T-helper 1 cell (primary cell): ENCODE measurements at places on chromosomes 6 and 20.

GRCh38 chr6:161271343-161272030, 2.4 kb downstream of the AGPAT4 start:
- DNase-seq = no peak

DNA sequence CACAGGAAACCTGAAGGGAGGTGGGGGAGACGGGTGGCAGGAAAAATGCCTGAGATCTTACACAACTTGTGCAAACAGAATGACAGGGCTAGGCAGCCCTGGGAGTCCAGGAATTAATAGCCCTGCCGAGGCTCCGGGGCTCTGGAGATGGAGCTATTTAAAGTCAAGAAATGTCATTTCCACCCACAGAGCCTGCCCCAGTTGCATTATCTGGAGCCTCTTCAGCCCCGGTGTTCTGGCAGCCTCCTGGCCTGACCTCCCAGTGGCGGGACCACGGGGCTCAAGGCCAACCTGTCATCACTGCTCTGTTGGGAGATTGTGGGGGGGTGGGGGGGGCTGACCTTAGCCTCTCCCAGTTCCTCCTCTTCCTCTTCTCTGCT, 28.5 kb upstream of the SCUBE3 start:
- no peak for DNase-seq

GRCh38 chr6:160226118-160226591, 32.5 kb downstream of the SLC22A2 start:
- no peak for DNase-seq

DNA sequence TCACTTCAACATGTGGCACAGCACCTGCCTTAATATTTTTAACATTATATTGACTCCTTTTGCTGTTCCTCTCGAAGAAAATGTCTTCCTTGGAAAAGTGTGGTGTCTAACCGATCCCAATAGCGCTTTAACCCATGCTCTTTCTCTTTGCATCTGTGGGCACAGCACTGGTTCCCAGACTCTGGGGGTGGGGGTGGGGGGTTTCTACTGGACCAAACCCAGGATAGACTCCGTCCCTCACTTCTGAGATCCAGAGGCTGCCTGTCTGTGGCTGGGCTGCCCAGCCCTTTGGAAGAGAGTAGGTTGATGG, 3.9 kb upstream of the ZNF292 start:
- no peak for DNase-seq

GRCh38 chr6:170134471-170135440, 156.1 kb downstream of the DLL1 start:
- DNase-seq = no peak

GRCh38 chr20:36777167-36777566, 3.6 kb upstream of the DSN1 start:
- DNase-seq = no peak

DNA sequence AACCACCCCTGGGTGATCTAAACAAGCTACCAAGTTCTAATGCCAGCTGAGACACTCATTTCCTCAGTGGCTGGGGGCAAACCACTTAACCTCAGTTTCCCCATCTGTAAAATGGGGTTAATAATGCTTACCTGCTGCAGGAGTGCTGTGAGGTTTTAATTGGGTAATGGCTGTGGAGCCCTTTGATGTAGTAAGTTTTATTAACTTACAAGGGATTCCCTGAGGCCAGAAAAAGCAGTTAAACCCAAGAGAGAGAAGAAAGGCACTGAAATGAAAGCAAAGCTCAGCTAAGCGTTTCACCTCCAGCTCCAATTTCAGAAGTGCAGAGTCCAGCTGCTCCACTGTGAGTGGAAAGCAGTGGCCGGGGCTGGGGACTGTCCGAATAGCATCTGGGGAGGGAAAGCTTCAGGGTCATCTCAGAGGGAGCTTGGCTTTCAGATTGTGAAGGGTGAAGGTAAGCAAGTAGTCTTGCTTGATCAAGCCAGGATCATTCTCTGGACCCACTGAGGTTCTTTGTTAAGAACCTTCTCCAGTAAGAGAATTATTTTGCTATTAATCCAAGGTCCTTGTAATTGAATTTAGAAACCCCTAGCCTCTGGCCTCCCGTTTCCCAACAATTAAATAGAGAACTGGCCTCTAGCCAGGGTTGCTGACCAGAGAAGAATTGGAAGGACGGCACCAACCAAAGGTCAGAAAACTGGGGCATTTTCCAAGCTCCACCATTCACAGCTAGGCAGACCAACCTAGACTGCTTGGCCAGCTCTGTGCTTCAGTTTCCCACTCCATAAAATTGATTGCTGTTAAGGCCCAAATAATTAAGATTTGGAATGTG, 20.9 kb upstream of the TCP11 start:
- DNase-seq = no peak

DNA sequence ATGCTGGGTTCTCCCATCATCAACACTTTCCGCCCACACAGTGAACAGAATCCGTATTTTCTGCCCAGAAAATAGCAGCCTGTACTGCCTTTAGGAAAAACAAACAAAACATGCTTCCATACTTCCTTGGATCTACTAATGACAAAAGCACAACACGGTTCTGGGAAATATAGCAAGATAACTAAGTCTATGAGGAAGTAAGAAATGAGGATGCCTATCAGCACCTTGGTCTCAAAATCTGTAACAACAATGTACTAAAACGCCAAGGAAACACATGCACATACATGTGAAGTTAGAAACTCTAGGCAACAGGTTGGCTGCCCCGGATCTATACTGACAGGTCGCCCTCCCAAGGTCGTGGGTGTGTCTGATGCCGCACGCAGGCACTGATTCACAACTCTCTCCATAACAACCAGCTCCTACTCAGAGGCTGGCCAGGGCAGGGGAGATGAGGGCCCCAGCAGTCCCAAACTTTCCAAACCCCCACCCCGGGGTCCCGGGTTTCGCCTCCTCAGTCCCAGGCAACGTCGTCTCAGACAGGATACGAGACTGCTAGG, 710 bp downstream of the BTBD9 start:
- DNase-seq = peak; percentile 53

DNA sequence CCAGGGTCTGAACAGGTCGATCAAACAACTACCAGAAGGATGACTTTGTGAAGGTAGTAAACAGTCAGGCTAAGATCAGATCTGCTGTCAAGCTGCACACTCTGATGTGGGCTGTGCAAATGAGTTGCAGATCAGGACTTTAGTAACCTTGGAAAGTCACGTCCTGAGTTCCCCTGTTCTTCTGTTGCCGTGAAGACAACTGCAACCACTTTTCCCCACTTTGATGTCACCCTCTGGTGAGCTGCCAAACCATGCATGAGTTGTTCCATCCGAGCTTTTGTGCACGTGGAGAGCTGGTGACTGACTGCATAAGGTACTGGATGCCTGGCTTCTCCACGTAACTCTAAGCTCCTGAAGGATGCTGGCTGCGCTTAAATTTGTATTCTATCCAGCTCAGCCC, 111.0 kb downstream of the CD83 start:
- DNase-seq = no peak

DNA sequence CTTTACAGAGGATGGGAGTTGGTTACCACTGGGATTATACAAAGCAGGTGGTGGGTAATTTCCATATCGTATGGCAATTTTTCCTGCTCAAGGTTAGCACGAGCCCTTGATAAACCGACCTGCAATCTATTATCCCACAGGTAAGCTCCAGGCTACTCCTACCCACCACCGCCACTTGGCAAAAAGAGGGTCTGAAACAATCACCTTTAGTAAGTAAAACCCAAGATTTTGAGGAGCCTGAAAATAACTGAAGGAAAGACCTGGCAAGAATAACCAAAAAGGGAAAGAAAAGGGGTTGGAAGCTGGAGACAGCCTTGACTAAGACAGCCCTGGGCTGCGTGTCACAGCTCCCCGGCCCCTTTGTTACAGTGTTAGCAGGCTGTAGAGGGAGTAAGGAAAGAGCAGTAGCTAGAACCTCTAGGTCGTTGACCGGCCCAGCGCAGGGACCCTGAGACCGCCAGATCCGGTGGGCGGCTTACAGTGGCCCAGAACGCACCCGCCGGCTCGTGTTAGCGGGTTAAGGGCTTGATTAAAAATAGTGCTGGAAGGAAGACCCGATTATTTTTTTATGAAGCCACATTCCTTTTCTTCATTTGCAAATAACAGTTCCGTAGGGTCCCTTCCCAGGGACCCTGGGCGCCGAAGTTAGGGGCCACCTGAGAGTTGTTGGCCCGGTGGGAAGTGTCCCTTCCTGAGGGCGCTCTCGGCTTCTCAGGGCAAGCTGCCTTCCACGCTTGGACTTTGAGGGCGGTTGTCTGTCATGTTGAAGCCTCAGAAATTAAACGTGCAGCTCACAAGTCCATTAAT, 30.5 kb downstream of the TFAP2B start:
- no peak for DNase-seq

GRCh38 chr6:108564178-108564577, 3.5 kb downstream of the FOXO3 start:
- no peak for DNase-seq

DNA sequence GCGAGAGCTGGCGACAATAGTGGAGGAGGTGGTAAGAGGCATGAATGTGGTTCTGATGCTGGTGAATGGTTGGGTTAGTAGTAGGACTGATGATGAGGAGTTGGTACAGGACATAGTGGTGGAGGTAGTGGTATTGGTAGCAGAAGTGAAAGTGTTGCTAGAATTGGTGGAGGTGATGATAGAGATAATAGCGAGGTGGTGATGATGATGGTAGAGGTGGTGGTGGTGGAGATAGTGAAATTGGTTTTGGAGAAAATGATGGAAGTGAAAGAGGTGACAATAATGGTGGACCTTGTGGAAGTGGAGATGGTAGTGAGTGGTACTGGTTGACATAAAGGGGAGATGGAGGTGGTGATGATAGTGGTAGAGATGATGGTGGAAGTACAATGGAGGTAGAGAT, 360.2 kb upstream of the JAG1 start:
- no peak for DNase-seq

DNA sequence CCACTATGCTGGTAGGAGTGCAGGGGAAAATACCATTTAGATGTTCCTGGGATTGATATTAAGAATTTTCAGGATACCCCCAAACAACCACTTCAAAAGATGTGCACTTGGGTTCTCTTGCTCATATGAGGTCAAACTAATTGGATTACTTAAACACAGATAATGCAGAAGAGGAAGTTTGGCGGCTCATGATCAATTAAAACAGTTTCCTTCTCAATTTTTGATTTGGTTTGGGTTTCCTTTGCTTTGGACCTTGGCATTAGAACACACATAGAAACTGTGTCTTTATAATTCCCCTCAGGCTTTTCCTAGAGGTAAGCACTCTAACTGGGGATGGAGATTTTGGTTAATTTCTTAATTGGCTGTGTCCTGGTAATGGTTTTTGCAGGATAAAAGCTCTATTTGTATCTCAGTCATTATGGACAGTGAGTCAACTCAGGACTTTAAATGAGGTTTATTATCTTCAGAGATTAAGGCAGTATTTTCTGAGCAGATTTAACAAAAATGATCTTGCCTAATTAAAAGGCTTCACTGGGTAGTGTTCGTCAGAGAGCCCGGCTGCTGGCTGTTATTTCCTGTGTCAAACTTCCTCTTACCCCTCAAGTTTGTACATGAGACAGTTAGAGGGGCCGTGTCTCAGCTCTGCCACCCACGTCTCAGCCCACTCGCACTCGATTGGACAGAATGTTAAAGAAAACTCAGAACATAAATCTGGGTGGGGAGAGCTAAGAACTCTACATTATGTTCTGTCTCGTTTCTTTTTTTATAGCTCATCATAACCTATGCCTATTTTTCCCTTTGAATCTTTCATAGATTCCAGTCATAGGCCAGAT, 50.3 kb upstream of the PREP start:
- no peak for DNase-seq

- no peak for DNase-seq
Measured at GRCh38 chr6:150352321-150353296, 16.2 kb upstream of the IYD start.

- DNase-seq = no peak
Measured at GRCh38 chr20:54137115-54137514, 36.7 kb downstream of the CYP24A1 start.

- DNase-seq = no peak
Measured at GRCh38 chr20:3733119-3733995, 872 bp downstream of the HSPA12B start.

DNA sequence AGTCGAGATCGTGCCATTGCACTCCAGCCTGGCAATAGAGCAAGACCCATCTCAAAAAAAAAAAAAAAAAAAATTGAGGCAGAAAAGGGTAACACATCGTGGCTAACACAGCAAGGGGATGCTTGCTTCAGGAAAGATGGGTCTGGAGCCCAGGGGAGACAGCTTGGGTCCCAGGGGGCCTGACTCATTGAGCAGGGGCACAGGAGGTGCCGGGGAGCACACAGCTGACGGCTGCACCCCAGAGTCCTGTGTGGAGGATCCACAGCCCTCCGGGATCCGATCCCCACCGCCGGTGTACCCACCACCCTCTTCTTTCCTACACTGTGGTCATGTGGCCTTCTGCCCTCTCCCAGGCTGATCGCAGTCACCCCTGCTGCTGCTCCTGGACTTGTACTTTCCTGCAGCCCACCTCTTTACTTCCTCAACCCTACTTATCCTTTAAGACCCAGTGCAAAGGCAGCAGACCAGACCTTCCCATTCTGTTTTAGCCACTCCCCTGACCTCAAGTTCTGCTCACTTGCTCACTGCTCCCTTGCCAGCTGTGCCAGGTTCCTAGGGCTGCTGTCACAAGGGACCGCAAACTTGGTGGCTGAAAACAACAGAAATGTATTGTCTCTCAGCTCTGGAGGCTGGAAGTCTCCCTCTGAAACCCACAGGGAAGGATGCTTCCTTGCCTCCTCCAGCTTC, 17.6 kb upstream of the EZR start:
- DNase-seq = no peak

GRCh38 chr20:24296477-24297261, 172.8 kb upstream of the SYNDIG1 start:
- DNase-seq = no peak

- no peak for DNase-seq
Measured at GRCh38 chr20:58059260-58059544, 169.3 kb downstream of the ANKRD60 start.

DNA sequence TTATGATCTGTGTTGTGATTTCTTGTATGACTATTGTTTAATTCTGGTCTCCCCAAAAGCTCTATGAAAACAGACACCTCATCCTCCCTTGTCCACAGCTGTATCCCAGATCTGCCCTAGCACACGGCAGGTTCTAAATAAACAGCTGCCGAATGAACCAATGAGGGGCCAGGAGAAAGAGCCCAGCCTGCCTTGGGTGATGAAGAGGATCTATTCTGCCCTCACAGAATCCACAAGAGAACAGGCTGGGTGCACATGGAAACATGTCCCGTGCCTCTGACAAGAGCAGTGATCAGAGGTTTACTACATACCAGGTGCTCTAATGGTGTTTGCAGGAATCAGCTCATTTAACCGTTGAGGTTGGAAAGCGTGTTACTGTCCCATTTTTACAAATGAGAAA, 15.6 kb upstream of the TLDC2 start:
- no peak for DNase-seq

DNA sequence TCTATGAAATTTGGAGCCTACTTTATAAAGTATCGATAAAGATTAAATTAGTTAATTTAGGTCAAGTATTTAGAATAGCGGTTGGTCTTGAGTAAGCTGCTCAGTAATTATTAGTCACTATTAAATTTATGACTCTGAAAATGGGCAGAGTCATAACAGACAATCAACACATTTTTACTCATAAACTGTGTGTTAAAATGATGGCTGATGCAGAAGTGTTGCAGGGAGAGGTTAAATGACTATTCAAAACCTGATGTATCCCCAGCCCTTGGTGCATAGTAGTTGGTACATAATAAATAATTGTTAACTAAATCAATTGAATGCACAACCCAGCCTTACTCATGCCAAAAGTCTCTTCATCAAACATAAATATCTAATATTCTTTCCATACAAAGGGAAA, 30.6 kb downstream of the HIVEP2 start:
- DNase-seq = no peak
